ENCODE measurements at places on chromosomes 11 and 22.

DNA sequence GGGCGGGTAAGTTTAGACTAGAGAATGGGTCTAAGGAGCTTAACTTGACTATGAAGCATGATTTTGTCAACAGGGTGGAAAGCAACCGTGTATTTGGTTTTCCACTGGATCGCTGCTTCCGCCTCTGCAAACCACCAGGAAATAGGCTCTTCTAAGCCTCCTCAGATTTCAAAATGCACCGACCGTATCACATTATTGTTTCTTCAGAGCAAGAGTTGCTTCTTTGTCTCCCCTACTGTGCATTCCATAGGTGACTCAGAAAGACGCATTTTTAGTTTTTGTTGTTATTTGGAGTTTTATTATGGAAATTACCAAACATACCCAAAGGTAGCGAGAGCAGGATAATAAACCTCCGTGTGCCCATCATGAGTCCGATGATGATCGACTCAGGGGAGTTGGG is 64.3 kb upstream of the RASD2 start:
- DNase-seq: no peak

DNA sequence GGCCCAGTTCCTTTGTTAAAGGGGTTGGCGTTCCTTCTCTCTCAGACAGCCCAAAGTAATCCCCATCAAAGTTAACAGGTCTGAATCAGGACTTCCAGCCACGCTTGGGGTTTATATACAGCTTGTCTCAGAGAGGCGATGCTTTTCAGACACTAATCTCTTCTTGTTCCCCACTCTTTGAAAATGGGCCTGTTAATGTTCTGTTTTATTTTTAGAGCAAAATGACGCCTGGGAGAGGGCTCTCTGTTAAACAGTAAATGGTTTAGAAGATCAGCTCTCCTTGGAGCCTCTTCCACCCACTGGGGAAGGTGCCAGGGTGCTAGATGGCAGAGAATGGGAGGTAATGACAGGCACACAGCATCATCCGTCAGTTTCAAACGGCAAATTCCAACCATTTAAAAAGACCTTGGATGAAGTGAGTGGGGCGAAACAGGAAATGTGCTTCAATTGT is 235.9 kb upstream of the NARS2 start:
- DNase-seq: no peak

- DNase-seq: no peak
These were observed 36.3 kb downstream of the PDE2A start for GRCh38 chr11:72637926-72638325.

- DNase-seq: no peak
These were observed 55.7 kb downstream of the LINC01488 start for GRCh38 chr11:69537126-69537525.

GRCh38 chr11:69636512-69637197 is 4.3 kb upstream of the CCND1 start:
- DNase-seq: no peak

DNA sequence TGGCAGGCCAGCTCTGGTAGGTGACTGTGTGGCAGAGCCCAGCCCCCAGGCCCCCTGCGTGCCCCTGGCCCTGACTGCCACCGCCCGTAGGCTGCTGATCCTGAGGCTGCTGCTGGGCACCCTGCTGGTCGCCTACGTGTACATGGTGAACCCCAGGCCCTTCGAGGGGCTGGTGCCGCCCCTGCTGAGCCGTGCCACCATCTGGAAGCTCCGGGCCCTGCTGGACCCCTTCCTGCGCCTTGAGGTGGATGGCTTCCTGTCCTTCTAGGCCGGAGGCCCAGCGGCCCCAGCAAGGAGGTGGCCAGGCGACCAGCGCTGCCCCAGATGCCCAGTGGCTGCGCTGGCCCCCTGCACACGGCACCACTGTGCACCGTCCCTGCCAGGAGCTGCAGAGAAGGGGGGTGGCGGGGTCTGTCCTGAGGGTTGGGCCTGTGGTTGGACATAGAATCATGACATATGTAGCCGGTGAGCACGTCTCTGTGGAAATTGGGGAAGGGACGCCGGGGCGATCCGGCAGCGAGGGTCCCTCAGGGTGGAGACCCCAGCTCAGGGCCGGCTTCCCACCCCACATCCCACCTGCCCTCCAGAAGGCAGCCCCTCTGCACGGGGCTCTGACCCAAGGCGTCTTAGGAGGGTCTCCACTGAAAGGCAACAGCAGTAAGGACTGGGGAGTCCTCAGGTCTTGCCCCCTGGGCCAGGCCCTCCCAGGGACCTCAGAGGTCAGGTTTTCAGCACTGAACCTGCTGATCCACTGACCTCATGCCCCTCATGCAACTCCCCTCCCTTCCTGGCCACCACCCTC is 185.4 kb downstream of the IGLL1 start:
- no peak for DNase-seq

DNA sequence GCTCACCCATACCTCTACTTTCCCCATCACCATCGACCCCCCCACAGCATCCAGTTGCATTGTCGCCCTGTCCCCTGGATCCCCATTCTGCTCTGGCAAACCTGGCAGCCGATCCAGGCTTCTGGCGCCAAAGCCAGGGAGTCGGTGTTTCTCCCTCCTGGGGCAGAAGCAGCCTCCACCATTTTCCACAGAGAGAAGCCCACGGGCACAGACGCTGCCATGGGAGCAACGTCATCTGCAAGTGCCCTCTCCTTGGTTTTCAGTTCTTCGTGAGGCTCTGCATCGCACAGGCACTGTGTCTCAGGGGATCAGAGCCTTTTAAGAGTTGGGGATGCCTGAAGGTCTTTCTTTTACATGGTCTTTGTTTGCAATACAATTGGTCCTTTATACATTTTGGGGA is 2.3 kb downstream of the YPEL4 start:
- DNase-seq: no peak

DNA sequence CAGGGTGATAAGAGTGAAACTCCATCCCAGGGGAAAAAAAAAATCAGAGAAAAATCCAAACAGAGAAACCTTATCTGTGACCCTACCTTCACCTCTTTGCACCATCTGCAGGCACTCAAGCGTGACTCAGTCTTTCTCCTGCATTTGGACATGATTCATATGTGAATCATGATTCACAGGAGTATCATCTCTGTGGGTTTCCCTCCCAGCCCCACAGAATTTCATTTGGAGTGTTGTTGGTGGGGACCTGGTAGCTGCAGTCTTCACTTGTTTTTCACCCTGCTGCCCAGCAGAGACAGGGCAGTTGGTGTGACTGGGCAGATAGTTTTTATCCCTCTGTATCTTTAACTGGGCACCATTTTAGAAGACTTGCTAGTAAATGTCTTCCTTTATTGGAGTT is 75.7 kb downstream of the DEPDC5 start:
- DNase-seq: peak; percentile 34

DNA sequence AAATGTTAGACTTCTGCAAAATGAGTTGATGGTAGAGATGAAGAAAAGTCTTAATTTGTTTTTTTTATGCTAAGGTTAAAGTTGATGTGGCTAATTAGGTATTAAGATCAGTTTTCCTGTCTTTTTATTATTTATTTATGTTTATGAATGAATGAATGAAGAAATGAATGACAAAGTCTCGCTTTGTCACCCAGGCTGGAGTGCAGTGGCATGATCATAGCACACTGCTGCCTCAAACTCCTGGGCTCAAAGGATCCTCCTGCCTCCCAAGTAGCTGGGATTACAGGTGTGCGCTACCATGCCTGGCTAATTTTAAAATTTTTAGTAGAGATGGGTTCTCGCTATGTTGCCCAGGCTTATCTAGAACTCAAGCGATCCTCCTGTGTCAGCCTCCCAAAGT is 29.2 kb downstream of the MTMR3 start:
- DNase-seq: no peak

DNA sequence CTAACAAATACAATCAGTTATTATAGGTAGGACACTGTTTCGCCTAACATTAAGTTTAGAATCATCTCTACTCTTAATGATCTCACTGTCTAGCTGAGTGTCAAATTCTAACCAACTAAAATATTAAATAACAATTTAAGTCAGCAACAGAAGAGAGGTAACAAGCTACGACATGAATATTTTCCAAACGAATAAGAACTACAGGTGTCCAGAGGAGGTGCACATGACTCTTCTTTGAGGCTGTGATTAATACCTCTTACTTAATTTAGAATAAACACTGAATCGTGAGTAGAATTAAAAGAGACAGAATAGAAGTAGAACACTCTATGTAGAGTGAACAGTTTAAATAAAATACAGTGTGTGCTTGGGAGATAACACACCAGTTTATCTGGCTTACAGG is 619.0 kb upstream of the ARHGAP42 start:
- DNase-seq: no peak

DNA sequence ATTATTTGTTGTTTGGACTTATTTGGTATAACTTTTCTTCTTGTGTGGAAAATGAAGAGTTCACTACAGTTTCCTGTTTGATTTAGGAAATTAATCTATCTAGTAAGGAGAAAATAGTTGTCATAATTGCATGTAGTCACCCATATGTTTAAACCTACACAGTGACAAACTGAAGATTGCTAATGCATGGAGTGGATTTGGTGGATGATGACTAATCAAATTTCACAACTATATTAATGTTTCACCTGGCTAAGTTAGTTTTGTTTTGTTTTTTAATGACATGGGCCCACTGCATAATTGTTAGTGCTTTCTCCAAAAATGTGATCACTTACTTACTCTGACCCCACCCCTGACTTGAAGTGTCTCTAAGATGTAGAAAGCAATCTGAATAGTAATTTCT is 170.6 kb downstream of the DYNC2H1 start:
- no peak for DNase-seq

- no peak for DNase-seq
These were observed 328.1 kb upstream of the MPPED2 start for GRCh38 chr11:30914143-30914762.

GRCh38 chr11:90204832-90205646 is 17.8 kb downstream of the CHORDC1 start:
- no peak for DNase-seq

- DNase-seq: peak; percentile 77
These were observed at the start of gene CTSF for GRCh38 chr11:66568124-66568916. Gene CTSF (minus strand): TSS chr11:66568606. CDS start chr11:66568486, 120 bp downstream.

DNA sequence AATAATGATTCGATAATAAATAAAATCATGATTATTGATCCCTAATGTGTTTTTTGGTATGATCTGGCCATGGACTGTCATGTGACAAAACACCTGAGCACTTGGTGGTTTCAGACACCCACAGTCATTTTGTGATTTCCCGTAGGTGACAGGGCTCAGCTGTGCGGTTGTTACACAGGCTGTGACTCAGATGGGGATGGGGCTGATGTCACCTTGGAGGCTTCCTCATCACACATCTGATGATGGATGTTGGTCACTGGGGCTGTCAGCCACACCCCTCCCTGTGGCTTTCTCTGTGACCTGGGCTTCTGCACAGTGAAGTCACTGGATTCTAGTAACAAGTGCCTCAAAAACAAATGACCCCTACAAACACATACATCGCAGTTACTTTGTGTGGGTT is 995.1 kb downstream of the BRD1 start:
- no peak for DNase-seq

GRCh38 chr11:2549491-2549875 is 104.7 kb downstream of the KCNQ1 start:
- no peak for DNase-seq

DNA sequence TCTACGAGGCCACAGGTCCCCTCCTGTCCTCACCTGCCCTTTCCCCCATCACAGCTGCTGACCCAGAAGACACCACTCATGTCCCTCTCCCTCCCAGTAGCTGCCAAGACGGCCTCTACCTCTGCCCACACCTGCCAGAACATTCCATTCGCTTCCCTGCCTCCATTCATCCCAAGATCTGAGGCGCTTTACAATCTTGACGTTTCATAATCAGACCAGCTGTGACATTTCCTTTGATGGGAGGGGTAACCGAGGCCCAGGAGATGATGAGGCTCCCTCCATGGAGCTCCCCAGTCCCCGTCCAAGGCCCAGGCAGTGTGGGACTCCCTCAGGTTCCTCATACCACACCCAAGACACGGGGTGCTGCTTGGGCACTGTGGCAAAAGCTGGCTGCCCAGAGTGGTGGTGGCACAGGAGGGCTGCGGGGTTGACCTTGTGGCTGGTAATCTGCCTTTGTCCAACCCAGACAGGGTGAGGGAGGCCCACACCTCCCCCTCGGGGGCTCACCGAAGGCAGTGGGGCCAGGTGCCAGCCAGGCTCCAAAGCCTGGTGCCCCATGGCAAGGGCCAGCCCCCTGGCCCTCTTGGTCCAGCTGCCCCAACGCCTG is 17.3 kb downstream of the PHLDA2 start:
- no peak for DNase-seq

All from stimulated activated CD4-positive, alpha-beta T cell treated with anti-CD3 and anti-CD28 coated beads, Interleukin-4, amount 100 ng/mL, for 1 hour (primary cell).